Activated naive CD4-positive, alpha-beta T cell treated with anti-CD3 and anti-CD28 coated beads, Interleukin-2, amount 10 ng/mL, durations not matched to agents 7 days and 5 days (primary cell): ENCODE measurements at places on chromosomes 16 and 17.

DNA sequence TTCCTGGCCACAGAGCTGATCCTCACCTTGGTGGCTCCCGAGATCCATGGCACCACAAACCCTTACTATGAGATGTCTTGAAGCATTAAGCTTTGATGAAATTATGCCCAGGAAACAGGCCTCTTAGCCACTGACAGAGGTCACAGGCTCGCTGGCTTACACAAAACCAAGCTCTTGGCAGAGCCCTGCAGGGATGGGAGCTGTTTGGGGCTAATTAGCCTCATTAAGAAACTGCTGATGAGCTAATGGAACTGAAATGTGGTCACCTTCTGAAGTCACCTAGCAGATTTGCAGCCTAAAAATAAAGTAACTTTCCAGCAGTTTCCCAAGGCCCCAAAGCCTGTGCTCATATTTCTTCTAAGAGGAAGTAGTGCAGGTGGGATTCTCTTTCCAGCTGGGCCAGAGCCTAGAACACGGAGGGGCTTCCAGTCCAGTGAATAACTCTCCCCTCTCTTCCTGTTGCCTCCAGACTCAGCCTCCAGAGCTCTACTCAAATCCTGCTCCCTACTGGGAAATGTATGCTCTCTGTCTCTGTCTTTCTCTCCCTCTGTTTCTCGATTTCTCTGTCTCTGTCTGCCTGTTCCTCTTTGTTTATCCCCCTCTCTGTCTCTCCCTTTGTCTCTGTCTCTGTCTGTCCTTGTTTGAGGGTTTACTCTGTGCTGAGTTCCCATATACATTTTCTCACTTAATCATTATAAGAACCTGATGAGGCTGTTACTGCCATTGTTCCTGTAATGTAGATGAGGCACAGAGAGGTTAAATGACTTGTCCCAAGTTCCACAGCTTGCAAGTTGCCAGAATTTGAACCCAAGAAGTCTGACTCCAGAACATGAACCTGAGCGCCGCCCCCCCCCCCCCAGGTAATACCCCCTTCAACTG lies 338.9 kb downstream of the CA10 start:
- no peak for DNase-seq

- DNase-seq, result no peak
These were observed 55.1 kb downstream of the SRCIN1 start for GRCh38 chr17:38550661-38551060.

DNA sequence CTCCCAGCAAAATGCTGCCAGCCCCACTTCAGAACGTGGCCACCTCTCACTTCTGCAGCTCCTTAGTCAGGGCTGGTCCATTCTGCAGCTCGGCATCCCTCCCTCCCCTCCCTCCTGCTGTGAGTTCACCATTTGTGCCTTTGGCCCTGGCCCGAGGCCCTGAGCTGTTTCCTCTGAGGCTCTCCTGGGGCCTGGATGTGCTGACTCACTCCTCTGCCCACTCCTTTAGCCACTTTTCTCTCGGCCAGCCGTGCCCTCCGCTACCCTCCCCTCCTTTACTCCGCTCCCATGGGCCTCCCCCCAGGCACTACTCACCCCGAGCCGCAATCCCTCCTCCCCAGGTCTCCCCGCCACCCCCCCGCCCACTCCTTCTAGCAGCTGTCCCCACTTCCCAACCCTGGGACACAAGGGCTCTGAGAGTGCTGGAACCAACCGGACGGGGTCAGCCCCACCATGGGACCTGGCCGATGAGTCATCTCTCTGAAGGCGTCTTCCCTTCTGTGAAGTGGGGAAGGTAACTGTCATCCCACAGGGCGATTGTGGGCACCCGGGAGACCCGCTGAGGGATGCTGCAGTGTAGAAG lies 11.5 kb downstream of the KCNG4 start:
- DNase-seq, result no peak

DNA sequence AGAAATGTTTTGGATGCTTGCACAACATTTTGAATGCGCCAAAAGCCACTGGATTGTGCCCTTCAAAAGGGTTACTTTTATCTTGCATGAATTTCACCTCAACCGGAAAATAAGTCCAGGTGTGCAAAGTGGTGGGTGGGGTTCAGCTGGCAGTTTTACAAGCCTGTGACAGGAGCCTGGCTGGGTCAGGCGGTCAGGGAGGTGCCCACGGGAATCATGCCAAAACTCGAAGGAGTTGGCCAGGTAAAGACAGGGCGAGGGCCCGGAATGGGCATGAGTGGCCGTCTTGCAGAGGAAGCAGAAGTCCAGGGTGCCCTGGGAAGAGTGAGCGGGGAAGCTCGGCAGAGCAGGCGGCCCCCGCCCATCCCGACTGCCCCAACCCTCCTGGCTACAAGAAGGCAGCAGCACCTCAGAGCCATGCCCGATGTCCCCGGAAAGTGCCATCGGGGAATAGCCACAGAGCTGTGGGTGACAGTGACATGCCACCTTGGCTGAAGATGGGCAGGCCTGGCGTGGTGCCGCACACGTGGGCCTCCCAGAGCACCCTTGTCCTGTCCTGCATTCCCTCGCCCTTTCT lies 19.1 kb upstream of the CACNG1 start:
- no peak for DNase-seq
